ENCODE measurements at places on chromosomes 6 and 20.

DNA sequence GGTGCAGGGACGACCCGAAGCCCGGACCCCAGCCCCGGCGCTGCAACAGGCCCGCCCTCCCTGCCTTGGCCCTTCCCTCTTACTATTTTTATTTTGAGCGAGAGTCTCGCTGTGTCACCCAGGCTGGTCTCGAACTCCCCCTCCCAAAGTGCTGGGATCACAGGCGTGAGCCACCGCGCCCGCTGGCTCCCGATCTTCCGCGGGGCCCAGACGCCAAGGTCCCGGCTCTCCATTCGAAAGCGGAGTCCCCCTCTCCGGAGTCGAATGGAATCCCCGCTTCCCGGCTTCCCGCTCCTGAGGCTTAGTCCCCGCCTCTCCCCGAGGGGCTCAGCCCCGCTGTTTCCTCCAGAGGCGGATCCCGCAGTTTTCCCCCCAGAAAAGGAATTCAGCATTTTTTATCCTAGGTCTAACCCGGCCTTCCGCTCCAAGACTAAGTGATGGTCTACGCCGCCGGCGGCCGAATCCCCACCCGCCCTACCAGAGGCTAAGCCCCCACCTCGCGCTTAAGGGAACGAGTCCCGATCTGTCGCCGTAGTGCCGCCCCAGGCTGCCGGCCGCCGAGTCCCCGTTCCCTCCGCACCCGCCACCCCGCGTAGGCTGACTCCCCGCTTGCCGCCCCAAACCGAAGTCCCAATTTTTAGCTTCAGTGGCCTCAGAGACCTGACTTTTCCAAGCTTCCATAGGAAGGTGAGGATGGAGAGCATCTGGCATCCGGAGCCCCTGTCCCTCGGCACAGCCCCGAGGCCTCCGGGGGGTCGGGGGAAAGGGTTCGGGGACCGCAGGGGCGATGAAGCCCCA lies 11.5 kb upstream of the TMC2 start:
- peak; percentile 40 for DNase-seq

- no peak for DNase-seq
These were observed 5.6 kb downstream of the SMIM29 start for GRCh38 chr6:34243131-34243771.

GRCh38 chr20:39429726-39430125 lies 467.6 kb downstream of the DHX35 start:
- DNase-seq = no peak

GRCh38 chr20:44019638-44020335 lies 105.1 kb downstream of the TOX2 start:
- no peak for DNase-seq

DNA sequence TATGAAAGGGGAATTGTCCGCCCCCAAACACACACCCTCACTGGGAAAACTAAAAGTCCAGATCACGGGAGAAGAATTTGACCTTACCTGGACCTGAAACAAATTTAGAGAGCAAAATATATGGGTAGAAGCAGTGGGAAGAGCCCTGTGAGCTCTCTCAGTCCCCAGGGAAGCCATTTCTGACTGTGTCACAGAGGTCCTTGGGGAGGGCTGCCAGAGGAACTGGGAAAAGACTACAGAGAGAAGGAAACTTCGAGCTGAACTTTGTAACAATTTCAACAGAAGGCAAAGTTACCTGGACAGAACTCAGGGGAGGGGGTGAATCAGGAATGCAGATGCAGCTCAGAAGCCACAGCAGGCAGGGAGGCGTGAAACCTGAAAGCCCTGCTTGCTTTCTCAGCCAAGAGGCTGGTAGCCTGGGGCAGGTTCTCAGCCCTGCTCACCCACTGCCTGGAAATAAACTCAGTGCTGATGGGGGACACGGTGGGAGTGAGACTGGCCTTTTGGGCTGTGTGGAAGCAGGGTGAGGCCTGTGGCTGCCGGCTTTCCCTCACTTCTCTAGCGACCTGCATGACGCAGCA lies 163.8 kb downstream of the TMEM200A start:
- no peak for DNase-seq

GRCh38 chr6:116385459-116385802 lies 14.7 kb downstream of the DSE start:
- DNase-seq = no peak

DNA sequence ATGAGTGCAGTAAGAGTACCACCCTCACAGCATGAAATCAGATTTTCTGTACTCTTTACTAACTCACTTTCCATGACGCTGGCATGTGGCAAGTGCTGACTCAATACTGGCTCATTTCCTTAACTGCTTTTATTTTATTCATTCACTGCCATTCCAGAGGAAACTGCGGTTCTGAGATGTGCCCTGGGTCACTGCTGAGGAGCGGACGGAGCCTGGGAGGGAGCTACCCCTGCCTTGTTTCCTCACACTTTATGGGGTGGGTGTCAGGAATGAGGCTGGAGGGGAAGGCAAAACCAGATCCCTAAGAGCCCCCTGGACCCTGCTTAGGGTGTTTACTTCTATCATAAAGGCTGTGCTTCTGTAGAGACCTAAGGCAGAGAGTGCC lies 14.4 kb downstream of the NT5E start:
- peak; percentile 31 for DNase-seq

- DNase-seq = no peak
These were observed 320.0 kb downstream of the GJA1 start for GRCh38 chr6:121755485-121755884.

DNA sequence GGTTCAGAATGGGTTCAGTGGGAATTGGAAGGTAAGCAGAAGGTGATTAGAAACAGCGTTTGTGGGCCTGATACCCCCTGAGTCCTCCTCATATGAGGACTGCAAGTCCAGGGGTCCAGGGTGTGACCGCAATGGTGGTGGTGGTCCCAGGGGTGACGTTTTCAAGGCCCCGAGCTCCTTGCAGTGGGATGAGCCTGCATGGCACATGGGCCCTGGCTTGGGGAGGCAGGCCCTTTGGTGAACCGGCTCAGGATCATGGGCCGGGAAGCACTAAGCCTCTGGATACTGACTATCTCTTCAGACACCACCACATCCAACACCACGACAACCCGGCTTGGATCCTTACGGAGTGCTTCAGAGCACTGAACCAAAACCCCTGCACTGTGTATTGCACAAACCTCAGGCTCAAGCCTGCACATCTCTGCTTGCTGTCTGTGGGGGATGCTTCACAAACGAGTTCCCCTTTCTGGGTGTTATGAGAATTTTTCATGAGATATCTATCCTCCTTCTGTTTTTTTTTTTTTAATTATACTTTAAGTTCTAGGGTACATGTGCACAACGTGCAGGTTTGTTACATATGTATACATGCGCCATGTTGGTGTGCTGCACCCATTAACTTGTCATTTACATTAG lies 67.9 kb downstream of the STK35 start:
- no peak for DNase-seq

GRCh38 chr6:7334685-7335084 lies 21.7 kb upstream of the SSR1 start:
- no peak for DNase-seq

GRCh38 chr6:14383393-14384174 lies 266.0 kb downstream of the CD83 start:
- no peak for DNase-seq

DNA sequence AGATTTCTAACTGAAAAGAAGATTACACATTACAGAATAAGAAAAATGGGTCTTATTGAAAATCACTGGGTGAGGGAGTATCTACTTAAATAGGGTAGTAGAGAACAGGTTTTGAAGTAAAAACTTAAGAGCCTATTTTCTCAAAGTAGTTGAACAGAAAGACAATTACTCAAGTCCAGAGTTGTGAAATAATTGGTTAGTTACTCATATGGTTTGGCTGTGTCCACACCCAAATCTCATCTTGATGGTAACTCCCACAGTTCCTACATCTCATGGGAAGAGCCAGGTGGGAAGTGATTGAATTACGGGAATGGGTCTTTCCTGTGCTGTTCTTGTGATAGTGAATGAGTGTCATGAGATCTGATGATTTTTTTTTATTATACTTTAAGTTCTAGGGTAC lies 1035.3 kb upstream of the GJE1 start:
- DNase-seq = no peak

- no peak for DNase-seq
These were observed 66.9 kb downstream of the FAXC start for GRCh38 chr6:99282479-99283062.

- no peak for DNase-seq
These were observed 151.7 kb downstream of the THBS2 start for GRCh38 chr6:169101981-169102380.

DNA sequence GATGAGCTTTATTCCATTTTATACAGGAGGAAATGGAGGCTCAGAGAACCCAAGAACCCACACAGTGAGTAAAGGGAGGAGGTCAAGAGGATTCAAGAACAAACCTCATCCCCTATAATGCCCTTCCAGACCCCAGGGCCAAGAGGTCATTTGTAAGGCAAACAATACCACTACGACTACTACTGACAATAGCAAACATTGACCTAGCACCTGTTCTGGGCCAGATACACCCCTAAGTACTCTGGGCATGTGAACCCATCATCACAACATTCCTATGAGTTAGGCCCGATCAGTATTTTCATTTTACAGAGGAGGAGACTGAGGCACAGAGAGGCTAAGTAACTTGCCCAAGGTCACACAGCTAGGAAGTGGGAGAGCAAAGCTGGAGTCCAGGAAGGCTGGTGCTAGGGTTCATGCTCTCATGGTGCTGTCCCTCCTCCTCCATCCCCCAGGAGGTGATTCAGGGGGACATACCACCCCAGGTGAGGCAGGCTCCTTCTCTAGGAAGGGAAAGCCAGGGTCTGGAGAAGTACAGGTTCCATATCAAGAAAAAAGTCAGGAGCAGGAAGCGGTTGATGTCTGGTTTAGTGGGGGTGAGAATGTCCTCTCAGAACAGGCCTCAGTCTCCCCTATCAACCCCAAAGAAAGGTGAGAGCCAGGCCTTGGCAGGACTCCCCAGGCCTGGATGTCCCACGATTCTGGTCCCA lies 13.7 kb downstream of the SLC13A3 start:
- no peak for DNase-seq

GRCh38 chr6:100194535-100194934 lies 200.5 kb upstream of the MCHR2 start:
- DNase-seq = no peak

DNA sequence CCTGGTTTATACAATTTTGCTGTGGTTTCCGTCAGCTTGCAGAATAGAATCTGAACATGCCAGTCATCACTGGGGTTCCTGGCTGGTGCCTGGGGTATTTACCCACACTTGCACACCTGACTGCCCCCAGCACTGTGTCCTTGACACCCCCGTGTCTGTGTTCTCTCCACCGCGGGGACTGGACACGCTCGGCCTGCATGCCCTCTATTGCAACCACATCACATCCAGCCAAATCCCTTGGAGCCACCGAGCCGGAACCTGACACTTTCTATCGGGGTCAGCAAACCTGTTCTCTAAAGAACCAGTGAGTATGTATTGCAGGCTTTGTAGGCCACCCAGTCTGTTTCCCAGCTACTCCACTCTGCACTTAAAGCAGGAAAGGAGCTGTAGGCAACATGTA lies 527.5 kb downstream of the PRKN start:
- no peak for DNase-seq

- no peak for DNase-seq
These were observed 7.7 kb downstream of the LSM14B start for GRCh38 chr20:62129731-62130531.

GRCh38 chr6:137013031-137013430 lies 31.7 kb downstream of the IL20RA start:
- no peak for DNase-seq

GRCh38 chr6:12007473-12007872 lies 4.6 kb upstream of the HIVEP1 start:
- no peak for DNase-seq

GRCh38 chr20:49572857-49573256 lies 4.9 kb upstream of the PTGIS start:
- DNase-seq = no peak

DNA sequence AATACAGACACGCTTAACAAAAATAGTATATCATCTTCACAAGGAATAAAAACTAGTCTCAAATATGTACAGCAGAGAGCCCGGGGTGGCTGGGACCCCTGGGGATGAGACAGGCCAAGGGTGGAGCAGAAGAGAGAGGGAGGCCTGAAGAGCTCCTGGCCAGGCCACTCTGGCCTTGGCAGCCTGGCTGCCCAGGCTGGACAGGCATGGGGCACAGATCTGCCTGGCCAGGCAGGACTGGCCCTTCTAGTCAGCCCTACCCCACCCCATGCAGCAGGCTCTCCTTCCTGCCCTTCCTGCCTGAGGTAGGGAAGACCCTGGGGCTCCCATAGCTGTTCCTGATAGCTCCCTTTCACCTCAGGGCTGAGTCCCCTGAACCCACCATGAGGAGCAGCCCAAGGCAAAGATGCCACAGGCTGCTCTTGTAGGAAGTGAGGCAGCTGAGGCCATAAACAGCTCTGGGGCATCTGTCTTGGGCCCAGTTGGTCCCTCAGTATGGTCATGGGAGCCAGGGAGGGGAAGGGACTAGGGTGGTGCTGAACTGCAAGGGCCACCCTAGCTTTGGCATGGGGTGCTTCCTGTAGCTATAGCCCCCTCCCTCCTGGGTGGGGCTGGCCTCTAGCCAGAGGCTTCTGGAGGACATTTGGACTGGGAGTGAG lies 27.1 kb downstream of the COX4I2 start:
- DNase-seq = no peak

DNA sequence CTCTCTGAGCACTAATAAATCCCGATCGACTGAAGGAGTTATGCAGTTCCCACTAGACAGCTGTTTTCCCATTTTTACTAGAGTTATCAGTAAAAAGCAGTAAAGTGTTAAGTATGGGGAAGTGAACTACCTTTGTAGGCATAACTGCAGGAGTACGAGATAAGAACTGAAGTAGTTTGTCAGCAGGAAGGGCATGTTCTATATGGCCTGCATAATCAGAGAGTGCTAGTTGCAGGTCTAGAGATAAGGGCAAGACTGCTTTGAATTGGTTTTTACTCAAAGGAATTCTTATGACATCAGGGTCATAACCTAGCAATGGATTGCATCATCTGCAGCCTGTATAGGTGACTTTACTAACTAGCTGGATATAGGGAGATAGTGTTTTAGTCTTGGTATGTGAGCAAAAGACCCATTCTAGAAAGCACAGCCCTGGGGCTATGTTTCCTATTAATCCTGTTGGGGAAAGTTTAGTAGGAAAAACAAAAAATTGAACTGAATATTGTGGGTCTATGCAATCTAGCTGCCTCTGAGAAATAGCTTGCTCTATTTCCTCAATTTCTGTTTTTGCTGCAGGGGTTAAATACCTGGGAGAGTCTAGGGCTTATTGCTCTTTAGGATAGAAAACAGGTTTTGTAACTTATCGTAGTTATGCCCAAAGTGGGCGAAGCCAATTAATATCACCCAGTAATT lies 22.6 kb upstream of the CRISP1 start:
- no peak for DNase-seq

GRCh38 chr6:154268486-154268885 lies 88.1 kb downstream of the IPCEF1 start:
- DNase-seq = no peak

- DNase-seq = peak; percentile 77
These were observed 11.5 kb downstream of the PMEPA1 start for GRCh38 chr20:57698116-57698866.

DNA sequence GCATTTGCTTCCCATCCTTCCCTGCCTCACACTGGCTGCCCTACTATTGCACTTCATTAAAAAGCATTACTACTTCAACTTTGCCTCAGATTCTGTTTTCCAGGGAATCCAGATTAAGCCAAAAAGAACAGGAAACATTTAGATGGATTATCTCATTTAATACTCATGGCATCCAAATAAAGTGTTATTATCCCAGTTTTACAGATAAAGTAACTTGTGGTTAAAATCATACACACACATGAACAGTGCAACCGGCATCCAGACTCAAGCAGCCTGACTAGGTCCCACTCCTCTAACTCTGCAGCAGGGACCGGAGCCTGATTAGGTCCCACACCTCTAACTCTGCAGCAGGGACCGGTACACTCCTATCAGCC lies 72.3 kb downstream of the GPR6 start:
- no peak for DNase-seq
